KG1 (cell line): ENCODE measurements at places on chromosomes 16 and 17.
A peak's percentile ranks its signal among the peaks of the same experiment; 100 is the strongest.

DNA sequence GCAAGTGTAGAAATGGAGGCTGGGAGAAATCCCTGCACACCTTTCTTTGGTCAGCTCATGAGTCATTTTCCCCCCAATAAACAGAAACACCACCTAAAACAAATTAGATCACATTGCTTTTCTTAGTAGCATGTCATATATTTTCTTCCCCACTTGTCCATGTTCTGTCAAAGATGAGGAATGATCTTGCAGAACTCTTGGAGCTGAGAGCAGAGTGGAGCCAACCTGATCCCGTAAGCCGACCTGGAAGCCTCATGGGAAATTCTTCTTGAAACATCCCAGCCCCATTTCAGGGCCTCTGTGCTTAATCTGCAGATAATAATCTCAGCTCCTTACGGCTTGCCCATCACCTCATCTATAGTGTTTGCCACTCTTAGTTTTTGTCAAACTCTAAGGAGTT lies 284.6 kb upstream of the ELAC2 start:
- no peak for DNase-seq

DNA sequence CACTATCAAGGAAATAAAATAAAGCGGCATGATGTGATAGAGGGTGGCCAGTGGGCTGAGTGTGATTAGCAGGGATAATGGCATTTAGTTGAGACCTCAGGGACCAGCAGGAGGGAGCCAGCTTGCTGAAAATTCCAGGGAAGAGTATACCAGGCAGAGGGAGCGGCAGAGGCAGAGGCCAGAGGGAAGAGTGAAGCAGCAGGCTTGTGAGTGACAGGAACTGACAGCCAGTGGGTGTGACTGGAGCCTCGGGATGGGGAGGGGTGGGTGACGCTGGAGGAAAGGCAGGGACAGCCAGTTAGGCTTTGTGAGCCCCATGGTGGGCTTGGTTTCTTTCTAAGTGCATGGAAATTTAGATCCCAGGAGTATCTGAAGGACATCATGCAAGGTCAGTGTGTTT lies 209.7 kb upstream of the CACNG3 start:
- DNase-seq, result no peak

DNA sequence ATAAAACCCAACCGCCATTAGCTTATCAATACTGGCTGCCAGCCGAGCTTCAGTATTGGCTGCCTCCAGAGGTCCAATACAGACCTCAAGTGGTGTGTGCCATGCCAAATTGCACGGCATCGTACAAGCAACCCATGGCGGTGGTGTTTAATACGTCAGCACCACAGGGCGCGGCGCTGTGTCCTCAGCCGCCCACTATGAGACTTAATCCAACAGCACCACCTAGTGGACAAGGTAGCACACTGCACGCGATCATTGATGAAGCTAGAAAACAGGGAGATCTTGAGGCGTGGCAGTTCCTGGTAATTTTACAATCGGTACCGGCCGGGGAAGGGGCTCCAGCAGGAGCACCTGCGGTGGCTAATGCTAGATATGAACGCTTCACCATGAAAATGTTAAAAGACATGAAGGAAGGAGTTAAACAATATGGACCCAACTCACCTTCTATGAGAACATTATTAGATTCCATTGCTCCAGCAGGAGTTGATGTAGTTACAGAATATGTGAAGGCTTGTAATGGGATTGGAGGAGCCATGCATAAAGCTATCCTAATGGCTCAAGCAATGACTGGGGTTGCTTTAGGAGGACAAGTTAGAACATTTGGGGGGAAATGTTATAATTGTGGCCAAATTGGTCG lies 15.4 kb downstream of the FLYWCH1 start:
- DNase-seq, result peak; percentile 88

GRCh38 chr16:85231959-85232358 lies 119.7 kb upstream of the CIBAR2 start:
- no peak for DNase-seq

- no peak for DNase-seq
Measured at GRCh38 chr17:67685351-67685750, 32.4 kb upstream of the NOL11 start.

GRCh38 chr16:90019543-90020259 lies 445 bp upstream of the DBNDD1 start:
- no peak for DNase-seq

- DNase-seq, result no peak
Measured at GRCh38 chr16:86975445-86975844, 341.7 kb downstream of the C16orf95 start.

DNA sequence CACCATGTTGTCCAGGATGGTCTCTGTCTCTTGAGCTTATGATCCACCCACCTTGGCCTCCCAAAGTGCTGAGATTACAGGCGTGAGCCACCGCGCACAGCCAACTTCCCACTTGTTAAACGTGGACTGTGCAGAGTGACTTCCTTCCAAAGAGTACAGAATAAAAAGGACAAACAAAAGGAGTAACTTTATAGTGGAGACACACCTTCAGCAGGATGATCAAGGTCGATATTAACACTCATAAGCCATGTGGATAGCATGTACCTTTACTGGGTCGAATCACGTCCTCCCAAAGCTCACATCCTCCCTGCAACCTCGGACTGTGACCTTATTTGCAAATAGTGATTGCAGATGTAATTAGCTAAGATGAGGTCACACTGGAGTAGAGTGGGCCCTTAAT lies 10.1 kb upstream of the ZFP1 start:
- no peak for DNase-seq

DNA sequence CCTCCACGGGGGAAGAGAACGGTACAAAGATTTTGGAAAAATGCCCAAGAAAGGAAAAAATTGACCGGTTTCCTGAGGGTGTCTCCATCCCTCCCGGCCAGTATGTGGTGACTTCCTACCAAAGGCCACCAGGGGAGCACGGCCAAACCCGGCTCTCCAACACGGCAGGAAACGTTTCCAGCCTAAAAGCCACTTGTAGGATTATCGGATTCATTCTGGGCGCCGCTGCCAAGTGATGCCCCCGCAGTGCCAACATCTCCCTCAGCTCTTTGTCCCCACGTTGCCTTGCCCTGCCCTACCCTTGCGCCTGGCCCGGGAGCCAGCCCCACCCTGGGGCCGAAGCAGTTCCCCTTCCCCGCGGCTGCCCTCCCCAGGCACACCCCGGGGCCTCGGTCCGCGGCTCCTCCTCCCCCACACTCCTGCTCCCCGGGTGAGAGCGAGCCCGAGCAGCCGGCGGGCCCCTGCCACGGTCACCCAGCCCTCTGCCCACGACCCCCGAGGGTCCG lies 688 bp downstream of the CRK start:
- no peak for DNase-seq

GRCh38 chr17:65370669-65371131 lies 190.7 kb downstream of the AXIN2 start:
- peak; percentile 19 for DNase-seq

GRCh38 chr16:30137897-30138296 lies 14.9 kb upstream of the MAPK3 start:
- no peak for DNase-seq

GRCh38 chr16:11914210-11915113 lies 1.3 kb downstream of the GSPT1 start:
- DNase-seq, result no peak

DNA sequence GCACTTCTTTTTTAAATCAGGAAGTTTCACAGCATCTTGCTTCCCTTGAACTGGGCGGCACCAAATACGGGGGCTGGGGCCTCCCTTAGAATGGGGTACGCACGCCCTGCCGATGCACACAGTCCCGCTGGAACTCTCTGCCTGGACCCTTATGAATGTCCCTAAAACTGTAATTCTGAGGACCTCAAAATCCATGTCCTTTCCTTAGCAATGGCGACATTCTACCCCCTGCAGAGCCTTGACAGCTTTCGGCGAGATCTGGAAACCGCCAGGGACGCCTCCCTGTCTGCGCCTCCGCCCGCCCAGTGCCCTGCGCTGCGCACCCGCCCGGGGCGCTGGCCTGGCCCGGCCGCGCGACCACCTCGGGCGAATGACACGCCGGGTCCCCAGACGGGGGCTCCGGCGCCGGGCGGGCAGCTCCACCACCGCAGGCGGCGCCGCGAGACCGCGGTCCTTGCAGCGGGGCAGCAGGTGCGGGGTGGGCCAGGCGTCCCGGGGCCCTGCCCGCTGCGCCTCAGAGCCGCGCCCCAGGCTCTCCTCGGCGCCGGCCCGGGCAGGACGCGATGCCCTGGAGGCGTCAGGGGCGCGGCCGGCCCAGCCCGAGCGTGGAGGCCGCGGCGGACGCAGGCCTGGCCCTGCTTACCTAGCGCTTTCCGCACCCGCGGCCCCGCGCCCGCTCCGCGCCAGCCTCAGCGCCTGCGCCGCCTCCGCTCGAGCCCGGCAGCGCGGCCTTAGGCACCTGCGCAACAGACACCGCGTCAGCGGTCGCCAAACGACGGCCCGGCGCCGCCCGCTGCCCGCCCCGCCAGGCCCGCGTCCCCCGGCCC lies 548 bp downstream of the HAGH start:
- DNase-seq, result peak; percentile 45

DNA sequence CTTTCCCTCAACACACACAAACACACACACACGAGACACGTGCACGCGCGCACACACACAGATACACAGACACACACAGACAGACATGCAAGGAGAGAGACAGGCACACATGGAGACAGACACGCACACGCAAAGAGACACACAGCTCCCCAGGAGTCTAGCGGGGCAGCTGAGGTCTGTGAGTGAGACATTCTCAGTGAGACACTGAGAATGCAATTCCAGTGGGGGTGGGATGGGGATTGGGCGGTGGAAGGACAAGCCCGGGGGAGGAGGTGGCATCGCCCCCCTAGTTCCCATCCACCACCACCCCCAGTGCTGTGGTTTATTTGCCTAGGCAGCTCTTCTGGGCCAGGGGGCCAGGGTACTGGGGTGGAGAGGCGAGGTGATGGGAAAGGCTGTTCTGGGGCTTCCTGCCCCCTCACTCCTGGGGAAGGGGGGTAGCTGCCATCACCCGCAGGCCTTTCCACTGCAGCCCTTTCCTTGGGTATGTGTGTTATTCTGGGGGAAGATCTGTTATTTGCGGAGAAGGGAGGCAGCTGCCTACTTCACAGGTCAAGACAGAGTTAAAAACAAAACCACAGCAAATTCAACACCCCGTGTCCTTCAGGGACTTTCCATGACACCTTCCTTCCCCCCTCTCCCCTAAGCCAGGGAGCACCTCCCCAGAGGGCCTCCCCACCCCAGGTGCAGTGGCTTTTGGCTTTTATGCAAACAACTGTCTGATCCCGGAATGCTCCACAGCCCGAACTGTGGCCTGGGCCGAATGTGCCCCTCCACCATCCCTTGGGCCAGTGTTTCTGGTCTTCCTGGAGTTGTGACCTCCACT lies 18.0 kb downstream of the GRB7 start:
- no peak for DNase-seq
